Panc1 (cell line): ENCODE measurements at places on chromosomes 6 and 20. TPM values are rescaled to one million over a fixed set of nuclear protein-coding genes. Genes with fewer than 3 reads are reported as not detected.

The FGD2 gene
- 0.10 TPM for total RNA-seq

The MUC22 gene
- not detected for total RNA-seq

The NR2E1 gene
- total RNA-seq = 0.13 TPM

The PBOV1 gene
- not detected for total RNA-seq
